SK-MEL-5 (cell line): ENCODE measurements at places on chromosomes 3 and 15. TPM values are rescaled to one million over a fixed set of nuclear protein-coding genes. Genes with fewer than 3 reads are reported as not detected.

GRCh38 chr15:62141643-62142588 lies 23.2 kb downstream of the C2CD4B start:
- no peak for DNase-seq

The PGBD4 gene
- 3.0 TPM in 2 replicates for total RNA-seq

DNA sequence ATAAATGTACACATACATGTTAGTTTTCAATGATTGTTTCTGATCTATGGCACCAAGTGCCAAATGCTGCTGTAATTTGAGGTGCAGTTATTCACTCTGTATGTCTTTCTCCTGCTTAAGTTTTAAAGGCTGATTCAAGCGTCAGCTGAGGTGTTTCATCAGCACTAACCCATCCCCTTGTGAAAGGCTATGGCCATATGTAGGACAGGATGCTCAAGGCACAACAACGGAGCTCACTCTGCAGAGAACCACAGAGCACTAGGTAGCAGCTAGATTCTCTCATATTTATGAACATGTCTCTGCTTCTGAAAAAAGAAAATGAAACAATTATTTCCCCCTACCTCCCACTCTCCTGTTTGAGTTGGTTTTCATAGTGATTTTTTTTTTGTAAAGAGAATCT lies 340.0 kb upstream of the TMCO5A start:
- DNase-seq, result no peak

- no peak for DNase-seq
Observed at GRCh38 chr3:9769012-9769411, 735 bp downstream of the CAMK1 start.

GRCh38 chr15:48675436-48675835 lies 29.9 kb upstream of the FBN1 start:
- no peak for DNase-seq

The KLHL40 gene
- not detected in 2 replicates for total RNA-seq

The SPATA12 gene
- total RNA-seq, result 0.42 and 0.69 TPM in 2 replicates

- no peak for DNase-seq
Observed at GRCh38 chr15:42152196-42152920, 4.1 kb downstream of the PLA2G4F start.

DNA sequence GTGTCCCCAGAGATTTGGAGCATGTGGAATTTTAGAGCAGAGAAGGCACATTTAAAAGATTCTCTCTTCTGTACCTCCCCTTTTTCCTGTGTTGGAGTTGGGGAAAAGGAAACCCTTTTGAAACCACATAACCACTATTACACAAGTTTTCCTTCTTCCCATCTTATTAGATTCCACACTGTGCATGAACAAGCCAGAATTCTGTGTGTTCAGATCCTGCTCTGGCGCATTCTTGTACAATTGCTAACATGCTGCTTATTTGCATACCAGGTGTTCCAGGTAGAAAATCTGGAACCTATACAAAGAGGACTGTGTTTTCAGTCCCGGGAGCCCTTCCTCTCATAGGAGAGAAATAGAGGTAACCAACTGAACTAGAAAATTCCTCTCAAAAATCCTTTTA lies 2.6 kb upstream of the CIB2 start:
- DNase-seq, result no peak

The NCK1 gene
- total RNA-seq, result 40.0 and 43.8 TPM in 2 replicates

DNA sequence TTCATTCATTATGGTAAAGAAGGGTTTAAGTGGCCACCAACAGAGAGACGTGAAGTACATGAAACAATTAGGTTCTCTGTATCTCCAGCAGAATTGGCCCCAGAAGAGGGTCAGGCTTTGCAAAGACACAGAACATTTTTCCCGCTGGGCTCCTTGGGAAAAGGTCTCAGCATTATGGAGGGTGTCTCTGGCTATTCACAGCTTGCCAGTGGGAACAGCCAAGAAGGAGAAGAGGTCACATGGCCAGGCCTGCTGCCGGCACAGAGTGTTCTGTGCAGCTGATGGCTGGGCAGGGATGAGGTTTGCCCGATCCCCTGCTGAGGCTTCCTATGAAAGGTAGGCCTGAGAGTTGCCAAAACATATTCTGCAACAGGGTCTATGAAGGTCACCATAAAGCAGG lies 77.8 kb upstream of the LPP start:
- DNase-seq, result no peak

DNA sequence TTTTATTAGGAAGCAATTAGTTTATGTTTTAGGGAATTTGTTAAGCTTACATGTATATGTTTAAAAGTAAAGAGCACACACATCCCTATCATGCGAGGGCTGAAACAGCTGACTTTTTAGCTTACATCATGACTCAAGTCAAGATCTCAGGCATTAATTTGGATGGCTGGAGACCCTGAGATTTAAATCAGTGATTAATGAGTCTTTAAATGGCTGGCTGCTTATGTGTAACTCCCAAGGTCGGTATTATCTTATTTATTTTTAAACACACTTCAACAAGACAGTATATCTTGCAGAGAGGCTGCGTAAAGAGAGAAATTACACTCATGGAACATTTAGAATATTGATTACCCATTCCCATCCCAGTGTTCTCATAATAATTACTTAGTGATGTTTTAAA lies 169.4 kb downstream of the KBTBD8 start:
- no peak for DNase-seq

DNA sequence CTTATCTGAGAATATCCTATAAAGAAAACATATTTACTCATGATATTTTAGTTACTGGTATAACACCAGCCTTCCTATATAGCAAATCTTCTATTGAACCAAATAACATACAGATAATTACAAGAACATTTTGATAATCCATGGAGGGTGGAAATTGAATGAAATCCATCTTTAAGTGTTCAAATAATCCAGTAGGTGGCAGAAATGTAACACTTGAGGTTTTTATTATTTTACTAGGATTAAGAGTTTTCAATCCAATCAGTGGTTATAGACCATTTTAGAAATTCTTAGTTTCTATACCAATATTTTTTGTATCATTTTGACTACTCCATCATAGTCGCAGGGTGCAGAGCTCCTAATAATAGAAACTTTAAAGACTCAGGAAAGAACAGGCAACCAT lies 101.9 kb upstream of the KCNH8 start:
- DNase-seq, result peak; percentile 41

DNA sequence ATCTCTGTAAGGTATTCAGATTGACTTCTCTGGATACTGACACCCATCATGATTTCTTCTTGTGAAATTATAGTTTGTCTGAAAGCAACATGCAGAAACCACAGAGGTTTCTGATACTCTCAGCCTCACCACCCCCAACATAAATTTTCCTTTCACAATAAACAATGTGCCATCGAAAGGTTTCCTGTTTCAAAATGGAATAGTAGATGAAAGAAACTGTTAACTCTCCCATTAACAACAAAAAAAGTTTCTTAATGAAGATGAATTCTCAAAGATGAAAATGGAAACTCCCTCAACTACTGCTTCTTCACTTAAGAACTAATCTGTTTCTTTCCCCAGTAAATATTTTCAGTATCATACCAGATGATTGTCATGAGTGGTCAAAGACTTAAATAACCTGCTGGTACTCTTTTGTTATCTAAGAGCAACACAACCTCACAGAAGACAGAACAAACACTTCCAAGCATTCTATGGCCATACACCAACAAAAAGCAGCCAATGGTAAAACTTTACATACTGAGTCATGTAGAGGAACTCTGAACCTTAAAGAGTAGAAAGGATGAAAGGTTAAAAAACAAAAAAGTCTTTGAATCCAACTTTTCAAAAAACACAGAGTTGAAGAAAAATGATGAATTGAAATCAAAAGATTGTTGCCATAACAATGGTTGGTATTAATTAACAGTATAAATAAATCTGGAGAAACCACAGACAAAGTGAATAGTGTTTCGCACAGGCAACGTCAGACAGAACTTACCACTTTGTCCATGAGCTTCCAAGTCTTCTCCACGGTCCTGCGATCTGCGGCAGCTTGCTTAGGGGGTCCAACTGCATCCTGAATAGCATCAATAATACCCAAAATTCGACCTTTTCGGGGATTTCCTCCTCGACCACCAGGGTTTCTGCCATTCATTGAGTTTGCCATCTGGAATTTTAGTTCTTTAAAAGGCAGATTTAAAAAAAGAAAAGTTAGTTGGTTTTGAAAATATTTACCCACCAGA lies 1.9 kb downstream of the CBLB start:
- peak; percentile 58 for DNase-seq

- no peak for DNase-seq
Observed at GRCh38 chr3:136989781-136990524, 32.2 kb downstream of the IL20RB start.

DNA sequence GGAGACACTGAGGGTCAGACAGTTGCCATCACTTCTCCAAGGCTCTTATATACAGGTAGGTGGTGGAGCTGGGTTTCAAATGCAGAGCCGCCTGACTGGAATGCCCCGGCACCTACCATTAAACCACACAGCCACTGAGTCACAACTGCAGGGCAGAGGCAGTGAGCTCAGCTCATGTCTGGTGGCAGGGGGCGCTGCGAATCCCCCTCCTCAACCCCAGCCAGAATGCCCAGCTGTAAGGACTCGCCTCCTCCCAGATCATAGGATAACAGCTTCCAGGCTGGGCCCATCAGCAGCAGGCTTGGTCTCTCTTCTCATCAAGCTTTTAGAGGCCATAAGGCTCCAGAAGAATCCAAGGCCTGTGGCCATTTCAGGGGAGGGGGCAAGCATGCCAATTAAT lies 26.4 kb downstream of the ADCY5 start:
- DNase-seq, result no peak

The GOLGA6L4 gene
- total RNA-seq, result 0.29 and 0.32 TPM in 2 replicates

The SST gene
- total RNA-seq, result not detected in 2 replicates

The LRRC31 gene
- not detected in 2 replicates for total RNA-seq

DNA sequence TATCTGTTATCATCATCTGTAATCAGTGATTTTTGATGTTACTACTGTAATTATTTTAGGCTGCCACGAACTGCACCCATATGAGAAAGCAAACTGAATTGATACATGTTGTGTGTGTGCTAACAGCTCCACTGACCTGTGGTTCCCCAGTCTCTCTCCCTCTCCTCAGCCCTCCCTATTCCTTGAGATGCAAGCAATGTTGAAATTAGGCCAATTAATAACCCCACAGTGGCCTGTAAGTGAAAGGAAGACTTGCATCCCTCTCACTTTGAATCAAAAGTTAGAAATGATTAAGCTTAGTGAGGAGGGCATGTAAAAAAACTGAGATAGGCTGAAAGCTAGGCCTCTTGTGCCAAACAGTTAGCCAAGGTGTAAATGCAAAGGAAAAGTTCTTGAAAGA lies 218.6 kb upstream of the LRRFIP2 start:
- no peak for DNase-seq

The PLIN1 gene
- total RNA-seq, result not detected in 2 replicates

DNA sequence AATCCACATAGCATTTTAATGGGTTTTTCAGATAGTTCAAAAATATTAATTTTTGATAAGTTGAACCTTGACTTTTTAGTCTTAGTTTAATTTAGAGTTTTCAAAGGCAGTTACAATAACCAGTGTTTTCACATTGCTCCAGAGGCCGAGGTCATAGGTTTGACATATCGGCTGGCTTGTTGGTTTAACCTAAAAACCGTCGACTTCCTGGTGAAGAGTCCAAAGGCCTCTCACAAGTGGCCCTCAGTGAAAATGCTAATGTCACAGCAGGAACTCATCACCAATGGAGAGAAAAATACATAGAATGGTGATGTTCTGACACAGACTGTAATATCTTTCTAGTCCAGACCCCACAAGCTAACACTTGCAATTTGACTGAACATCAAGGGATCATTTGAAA lies 642.3 kb downstream of the PLOD2 start:
- no peak for DNase-seq

The MORC1 gene
- 0.11 TPM in 1 of 2 replicates, not detected in the other for total RNA-seq

GRCh38 chr3:186189492-186189891 lies 80.6 kb upstream of the ETV5 start:
- DNase-seq, result no peak

The TUSC7 gene
- not detected in 2 replicates for total RNA-seq

The MAPKBP1 gene
- 14.7 and 15.4 TPM in 2 replicates for total RNA-seq

GRCh38 chr3:189629803-189630455 lies 1.3 kb upstream of the TP63 start:
- no peak for DNase-seq

GRCh38 chr3:50450209-50450921 lies 53.1 kb downstream of the CACNA2D2 start:
- DNase-seq, result no peak

The ZBED2 gene
- total RNA-seq, result not detected in 2 replicates

GRCh38 chr15:34012461-34013028 lies 26.5 kb downstream of the AVEN start:
- DNase-seq, result no peak

The SLC6A11 gene
- 0.08 and 0.13 TPM in 2 replicates for total RNA-seq

DNA sequence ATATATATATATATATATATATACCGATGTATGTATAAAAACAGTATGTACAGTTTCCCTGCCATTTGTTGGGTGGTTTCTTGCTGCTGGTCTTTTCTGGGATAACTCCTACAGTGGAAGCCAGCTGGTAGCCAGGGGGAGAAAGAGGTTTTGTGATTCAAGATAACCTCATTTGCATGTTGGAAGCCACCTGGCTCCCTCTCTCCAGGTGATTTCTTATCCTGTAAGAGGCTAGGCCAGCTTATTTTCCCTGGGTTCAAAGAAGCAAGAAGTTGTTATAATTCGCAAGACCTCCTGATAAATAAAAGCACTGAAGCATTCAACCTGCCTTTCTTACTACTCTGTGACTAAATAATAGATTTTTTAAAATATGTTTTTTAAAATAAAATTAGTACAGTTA lies 443.3 kb downstream of the VGLL3 start:
- DNase-seq, result no peak

The FOXB1 gene
- not detected in 2 replicates for total RNA-seq

DNA sequence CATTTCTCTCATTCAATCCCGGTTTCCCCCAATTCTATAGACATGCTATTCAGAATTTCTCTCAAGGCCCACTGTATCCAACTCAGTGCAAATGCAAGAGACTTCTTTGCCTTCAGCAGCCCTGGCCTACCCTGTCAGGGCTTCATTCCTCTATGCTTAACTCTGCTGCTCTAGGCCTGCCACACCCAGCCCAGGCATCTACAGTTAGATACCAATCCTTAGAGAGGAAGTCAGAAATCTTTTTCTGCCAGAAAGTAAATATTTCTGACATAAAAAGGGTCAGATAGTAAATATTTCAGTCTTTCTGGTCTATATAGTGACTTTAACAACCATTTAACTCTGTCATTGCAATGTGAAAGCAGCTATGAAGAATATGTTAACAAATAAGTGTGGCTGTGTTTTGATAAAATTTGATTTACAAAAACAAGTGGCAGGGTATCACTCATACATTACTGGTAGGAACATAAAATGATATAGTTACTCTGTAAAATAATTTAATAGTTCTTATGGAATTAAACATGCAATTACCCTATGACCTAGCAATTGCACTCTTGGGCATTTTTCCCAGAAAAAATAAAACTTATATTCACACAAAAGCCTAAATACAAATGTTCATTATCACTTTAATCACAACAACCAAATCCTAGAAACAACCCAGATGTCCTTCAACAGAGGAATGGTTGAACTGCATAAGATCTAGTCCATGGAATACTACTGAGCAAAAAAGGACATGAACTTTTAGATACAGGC lies 942.0 kb downstream of the SQOR start:
- no peak for DNase-seq

DNA sequence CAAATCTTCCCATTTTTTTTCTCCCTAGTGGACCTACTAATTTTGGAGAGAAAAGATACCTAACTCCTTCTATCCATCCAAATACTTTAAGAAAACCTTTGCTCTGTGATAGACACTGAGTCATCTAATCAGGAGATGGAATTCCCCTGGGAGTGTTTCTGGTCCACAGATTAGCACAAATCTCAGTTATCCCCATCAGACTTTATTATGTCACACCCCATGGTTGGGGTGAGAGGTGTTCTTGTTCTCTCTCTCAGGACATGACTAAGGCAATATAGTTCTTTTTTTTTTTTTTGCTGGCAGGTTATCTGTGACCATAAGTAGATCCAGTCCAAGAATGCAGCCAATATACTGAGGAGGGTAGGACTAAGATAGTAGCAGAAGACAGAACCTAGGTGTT lies 15.8 kb downstream of the SLC9A9 start:
- DNase-seq, result no peak

- no peak for DNase-seq
Observed at GRCh38 chr3:59632760-59633573, 583.1 kb upstream of the CFAP20DC start.
